ENCODE measurements at places on chromosomes 7 and 10.

GRCh38 chr10:45282061-45282460 is 33.3 kb downstream of the OR13A1 start:
- DNase-seq = no peak

DNA sequence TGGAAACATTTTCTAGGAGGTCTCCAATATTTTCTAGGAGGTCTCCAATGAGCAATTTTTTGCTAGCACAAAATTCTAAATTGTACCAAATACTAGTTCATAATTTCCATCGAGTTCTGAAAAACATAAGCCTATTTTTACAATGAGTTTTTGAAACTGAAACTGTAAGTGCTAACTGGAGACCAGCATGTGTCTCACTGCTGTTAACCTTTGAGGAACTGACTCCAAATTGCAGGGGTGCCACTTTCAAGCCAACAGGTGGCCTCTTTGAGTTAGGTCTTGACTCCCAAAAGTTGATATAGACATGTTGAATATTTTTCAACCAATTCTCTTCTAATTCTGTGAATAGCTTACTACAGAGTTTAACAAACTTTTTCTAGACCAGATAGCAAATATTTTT is 58.8 kb downstream of the CAV1 start:
- no peak for DNase-seq

GRCh38 chr10:74439213-74439612 is 288.2 kb downstream of the ADK start:
- no peak for DNase-seq

- no peak for DNase-seq
These were observed 94.7 kb upstream of the PRSS58 start for GRCh38 chr7:142352543-142352942.

DNA sequence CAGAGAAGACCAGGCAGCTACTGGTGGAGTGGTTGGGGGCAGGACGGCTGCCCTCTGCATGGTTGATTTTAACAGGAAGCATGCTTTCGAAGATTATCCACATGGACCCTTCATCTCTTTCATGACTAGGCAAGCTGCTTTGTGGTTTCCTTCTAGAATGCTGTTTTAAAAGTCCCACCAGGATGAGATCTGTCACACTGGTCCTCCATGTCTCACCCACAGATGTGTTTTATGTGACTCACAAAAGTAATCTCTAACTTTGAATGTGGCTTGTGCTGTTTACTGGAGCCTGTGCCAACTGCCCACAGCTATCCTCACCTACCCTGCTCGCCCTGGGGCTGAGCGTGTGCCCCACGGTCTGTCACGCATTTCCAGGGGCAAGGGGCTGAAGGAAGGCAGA is 188.8 kb downstream of the GFRA1 start:
- DNase-seq = no peak

Measured in foreskin fibroblast (primary cell).